Right kidney (tissue), 9 donors: ENCODE measurements at places on chromosomes 3 and 15.

GRCh38 chr3:145133281-145133680 lies 1027.7 kb downstream of the PLOD2 start:
- DNase-seq: no peak

- DNase-seq: no peak
Measured at GRCh38 chr3:147318900-147319299, 87.4 kb downstream of the ZIC4 start.

- DNase-seq: no peak
Measured at GRCh38 chr3:27559835-27560234, 75.7 kb upstream of the SLC4A7 start.

DNA sequence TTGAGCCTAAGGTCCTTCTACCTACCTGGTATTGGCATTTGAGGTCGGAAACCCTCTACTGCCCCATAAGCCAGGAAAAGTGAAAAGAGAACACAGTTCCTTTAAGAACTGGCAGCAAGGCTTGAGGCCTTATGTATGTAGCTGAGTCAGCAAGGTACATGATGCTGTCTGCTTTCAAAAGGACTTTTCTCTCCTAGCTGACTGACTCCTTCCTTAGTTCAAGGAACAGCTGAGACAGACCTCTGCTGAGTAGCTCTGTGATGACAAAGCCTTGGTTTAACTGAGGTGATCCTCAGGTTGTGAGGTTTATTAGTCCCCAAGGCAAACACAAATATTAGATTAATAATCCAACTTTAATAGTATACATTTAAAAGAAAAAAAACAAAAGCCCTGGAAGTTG lies 45.8 kb downstream of the ADPGK start:
- DNase-seq: no peak

- no peak for DNase-seq
Measured at GRCh38 chr15:94023531-94023930, 207.8 kb upstream of the MCTP2 start.

GRCh38 chr3:172137287-172138192 lies 98.2 kb downstream of the FNDC3B start:
- DNase-seq: no peak

DNA sequence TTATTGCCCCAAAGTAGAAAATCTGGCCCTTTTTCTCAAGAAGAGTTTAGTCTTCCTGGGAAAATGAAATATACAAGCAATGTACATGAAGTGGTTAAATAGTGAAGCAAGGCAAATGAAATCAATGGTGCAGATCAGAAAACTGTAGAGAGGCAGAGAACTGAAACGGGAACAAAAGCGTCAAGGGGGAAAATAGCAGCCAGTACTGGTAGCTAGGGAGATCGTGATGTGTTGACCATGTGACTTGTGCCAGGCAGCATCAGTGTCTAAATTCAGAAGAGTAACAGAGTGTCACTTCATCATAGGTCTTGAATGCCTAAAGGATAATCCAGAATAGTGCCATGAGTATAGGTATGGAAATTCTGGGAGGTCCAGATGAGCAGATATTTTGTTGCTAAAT lies 163.1 kb downstream of the CHL1 start:
- no peak for DNase-seq

DNA sequence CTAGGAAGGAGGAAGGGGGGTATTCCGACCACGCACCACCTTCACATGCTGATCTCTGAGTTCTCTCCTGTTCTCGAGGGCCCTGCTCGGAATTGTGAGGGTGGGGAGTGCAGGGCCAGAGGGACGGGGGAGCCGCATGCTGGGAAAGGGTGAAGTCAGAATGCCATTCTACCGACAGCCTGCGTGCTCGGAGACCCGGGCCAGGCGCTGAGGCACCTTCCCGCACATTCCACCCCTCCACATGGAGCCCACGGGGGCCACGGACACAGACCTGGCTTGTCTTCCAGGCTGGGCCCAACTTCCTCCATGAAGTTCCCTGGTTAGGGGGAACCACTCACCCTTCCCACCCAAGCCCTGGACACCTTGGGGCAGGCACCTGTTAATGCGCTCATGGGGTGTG lies 28.7 kb upstream of the PIGZ start:
- no peak for DNase-seq

DNA sequence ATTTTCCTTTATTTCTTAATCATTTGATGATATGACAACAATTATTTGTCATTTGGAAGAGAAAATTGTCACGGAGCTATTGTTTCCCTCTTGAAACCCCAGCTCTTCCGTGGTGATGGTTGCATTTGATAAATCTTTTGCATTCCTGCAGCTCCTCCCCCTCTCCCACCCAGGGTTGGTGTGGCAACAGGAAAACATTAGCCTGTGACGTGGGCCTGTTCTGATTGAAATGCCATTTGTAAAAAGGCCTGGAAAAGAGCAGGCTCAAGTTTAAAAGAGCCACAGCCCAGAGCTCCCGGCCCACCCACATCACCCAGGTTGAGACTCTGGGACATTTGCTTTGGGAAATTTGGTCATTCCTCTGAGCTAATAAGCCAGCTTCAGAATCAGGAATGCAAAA lies 282.5 kb downstream of the RPLP1 start:
- DNase-seq: peak; percentile 43

- DNase-seq: no peak
Measured at GRCh38 chr3:31440878-31441277, 91.8 kb upstream of the STT3B start.

GRCh38 chr3:21989341-21990042 lies 238.5 kb upstream of the ZNF385D start:
- no peak for DNase-seq

DNA sequence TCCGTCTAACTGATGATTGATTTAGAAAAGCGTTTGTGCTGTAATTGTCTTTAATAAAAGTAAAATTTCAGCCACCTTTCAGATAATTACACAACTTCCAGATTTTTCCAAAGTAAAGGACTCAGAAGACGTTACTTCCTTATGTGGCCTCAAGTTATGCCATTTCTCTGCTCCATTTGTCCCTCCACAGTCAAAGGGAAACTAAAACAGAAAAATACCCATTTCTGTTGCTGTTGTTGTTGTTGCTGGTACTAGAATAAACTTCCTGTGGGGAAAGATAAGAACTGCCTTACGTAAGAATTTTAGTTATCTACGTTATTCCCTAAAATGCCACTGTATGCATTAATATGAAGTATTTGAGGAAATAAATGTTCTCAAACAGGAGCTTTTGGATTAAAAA lies 153.9 kb downstream of the P3H2 start:
- no peak for DNase-seq

- no peak for DNase-seq
Measured at GRCh38 chr3:117444175-117444574, 734.6 kb downstream of the TUSC7 start.

GRCh38 chr3:29239376-29239775 lies 41.5 kb upstream of the RBMS3 start:
- no peak for DNase-seq

DNA sequence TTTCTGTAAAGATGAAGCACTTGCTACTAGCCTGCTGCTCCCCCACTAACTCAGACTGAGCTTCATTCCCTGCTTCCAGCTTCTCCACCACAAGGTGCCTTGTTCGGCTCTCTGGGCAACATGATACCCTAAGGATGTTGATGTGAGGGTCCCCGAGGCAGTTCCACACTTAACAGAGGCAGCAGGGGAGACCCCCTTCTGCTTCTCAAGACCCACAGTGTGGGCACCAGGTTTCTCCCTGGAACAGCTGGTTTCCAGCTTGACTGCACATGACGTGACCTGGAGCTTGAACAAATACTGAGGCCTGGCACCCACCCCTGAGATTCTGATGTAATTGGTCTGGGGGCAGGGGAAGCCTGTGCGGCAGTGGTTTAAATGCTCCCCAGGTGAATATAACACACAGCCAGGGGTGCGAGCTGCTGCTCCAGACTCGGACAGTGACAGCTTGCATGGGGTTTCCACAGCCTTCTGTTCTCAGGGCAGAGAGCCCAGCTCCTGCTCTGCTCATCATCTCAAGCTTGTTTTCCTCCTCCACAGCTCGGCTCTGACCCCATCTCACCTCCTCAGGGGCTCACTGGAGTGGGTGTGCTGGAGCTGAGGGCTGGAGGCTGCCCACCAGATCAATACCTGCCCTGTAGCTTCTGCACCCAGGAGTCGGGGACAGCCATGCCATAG lies 95.0 kb upstream of the HACD2 start:
- no peak for DNase-seq

GRCh38 chr3:140469491-140469890 lies 208.4 kb upstream of the TRIM42 start:
- no peak for DNase-seq

DNA sequence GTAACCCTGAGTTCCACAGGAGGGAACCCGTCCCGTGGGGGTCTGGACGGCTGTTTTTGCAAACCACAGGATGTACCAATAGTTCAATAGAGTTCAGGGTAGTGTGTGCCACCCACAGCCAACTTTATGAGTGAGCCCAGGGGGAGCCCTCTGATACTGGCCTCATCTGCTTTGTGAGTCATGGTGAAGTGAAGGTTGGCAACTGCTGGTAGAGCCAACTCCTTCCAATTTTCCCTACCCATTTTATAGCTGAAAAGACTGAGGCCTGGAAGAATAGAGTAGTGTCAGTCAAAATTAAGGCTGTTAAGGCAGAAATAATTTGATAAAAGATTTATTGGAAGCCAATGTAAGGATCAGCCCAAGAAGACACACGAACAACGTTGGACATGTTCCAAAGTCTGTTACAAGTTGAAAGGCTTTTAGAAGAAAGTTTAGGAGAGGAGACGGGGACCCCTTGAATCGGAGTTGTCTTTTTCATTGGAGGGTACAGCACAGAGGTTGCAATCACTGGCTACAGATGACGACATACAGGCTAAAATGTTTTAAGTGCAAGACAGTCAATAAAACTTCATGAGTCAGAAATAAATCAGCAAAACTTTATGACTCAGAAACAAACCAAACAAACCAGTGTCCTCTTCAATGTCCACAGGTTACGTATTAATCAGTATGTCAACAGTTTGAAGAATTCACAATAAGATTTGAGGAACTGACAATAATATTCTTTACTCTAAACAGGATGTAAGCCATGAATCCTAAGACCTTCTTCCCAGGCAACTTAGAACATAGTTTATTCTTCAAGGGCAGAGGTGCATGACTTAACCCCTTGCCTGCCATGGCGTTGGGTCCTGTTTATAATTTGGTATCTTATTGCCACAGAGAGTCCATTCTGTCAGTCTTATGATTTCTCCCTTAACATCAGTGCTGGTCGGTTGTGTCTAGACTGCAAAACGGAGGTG lies 62.9 kb upstream of the NR2E3 start:
- no peak for DNase-seq

GRCh38 chr15:70669966-70670658 lies 93.2 kb downstream of the UACA start:
- DNase-seq: no peak

GRCh38 chr3:29186131-29186599 lies 94.7 kb upstream of the RBMS3 start:
- no peak for DNase-seq

DNA sequence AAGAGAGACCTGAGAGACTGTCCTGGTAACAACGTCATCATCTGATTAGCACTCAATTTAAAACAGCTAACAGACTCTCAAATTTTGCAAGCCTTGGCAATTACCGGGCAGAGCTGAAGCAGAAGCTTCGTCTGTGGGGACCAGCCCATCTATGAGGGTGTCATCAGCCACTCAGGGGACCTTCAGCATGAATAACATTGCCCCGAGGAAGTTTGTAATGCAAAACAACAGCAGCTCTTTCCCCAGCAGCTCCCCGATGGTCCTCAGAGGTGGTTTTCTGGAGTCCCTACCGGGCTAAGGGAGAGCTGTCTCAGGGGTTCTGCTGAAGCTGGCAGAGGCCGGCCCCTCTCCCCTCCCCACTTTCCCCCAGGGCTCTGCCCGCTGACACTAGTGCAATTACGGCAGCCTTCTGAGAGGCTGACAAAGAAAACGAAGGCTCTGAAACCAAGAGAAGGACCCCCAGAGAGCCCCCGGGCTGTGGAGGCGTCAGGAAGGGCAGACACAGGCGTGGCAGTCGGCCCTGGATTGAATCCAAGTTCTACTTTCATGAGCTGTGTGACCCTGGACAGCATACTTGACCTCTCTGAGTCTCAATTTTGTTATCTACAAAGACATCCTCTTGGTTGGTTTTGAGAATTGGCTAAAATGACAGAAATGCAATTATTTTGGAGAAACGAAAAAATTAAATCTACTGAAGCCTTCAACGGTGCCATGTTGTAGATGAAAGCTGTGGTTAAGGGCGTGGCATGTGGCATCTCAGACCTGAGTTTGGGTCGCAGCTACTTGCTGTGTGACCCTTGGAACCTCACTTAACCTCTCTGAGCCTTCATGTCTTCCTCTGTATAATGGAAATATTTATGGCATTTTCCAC lies 102.1 kb upstream of the TLE3 start:
- no peak for DNase-seq

DNA sequence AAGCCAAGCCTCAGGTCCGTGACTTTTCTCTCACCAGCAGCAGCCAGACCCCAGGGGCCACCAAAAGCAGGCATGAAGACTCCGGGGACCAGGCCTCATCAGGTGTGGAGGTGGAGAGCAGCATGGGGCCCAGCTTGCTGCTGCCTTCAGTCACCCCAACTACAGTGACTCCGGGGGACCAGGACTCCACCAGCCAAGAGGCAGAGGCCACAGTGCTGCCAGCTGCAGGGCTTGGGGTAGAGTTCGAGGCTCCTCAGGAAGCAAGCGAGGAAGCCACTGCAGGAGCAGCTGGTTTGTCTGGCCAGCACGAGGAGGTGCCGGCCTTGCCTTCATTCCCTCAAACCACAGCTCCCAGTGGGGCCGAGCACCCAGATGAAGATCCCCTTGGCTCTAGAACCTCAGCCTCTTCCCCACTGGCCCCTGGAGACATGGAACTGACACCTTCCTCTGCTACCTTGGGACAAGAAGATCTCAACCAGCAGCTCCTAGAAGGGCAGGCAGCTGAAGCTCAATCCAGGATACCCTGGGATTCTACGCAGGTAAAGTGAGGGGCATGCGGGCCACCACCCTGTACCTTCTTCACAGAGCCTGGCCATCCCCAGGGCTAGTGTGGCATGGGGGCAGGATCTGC lies 12.0 kb upstream of the ABTB1 start:
- DNase-seq: no peak

DNA sequence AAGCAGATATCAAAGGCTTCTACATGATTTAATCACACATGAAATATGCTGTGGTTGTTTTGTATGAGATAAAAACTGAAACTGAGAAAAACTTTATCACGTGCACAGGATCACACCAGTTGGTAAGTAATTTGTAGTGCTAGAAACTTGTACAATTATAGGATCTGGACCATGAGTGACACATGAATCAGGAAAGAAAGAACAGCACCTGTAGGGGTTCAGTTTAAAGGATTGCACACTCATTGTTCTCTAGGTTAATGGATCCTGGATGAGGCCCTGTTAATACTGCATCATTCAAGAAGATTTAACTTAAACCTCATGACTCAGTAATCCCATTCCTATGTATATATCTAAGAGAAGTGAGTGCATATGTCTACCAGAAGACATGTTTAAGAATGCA lies 87.9 kb downstream of the STT3B start:
- DNase-seq: no peak

- no peak for DNase-seq
Measured at GRCh38 chr15:53835309-53835708, 75.8 kb upstream of the WDR72 start.

DNA sequence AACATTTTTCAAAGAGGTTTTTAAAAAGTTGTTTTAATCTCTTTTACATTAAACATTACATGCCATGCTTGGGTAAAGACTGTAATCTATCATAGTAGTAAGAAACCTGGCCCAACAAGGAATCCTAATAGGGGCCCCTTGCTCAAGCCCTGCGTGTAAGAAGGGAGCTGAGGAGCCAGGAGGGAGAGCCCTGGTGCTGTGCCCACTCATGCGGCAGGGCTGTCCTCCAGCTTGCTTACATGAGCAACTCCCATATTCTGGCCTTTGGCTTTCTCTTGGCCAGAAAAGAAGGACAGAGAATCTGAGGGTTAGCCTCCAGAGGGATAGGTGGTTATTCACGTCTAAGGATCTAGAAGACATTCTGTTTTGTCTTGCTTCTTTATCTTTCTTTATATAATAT lies 49.8 kb downstream of the KBTBD12 start:
- no peak for DNase-seq
